ENCODE measurements at places on chromosomes 12 and 14.

- no peak for DNase-seq
- 0 out of 2 replicates have a peak, but pooled peaks cover 12% of the 10 kb centered on the region for H3K36me3 ChIP-seq
- H3K27me3 ChIP-seq = no peaks in the 10 kb centered on the region
Measured at GRCh38 chr14:71541973-71542690, 390.1 kb upstream of the RGS6 start.

GRCh38 chr12:11813438-11813813, 164.0 kb downstream of the ETV6 start:
- no peaks in the 10 kb centered on the region for H3K27me3 ChIP-seq
- H3K4me3 ChIP-seq = no peak overlapping the region
- no peaks in the 10 kb centered on the region for H3K36me3 ChIP-seq
- H3K27ac ChIP-seq = no peak overlapping the region
- DNase-seq = no peak

DNA sequence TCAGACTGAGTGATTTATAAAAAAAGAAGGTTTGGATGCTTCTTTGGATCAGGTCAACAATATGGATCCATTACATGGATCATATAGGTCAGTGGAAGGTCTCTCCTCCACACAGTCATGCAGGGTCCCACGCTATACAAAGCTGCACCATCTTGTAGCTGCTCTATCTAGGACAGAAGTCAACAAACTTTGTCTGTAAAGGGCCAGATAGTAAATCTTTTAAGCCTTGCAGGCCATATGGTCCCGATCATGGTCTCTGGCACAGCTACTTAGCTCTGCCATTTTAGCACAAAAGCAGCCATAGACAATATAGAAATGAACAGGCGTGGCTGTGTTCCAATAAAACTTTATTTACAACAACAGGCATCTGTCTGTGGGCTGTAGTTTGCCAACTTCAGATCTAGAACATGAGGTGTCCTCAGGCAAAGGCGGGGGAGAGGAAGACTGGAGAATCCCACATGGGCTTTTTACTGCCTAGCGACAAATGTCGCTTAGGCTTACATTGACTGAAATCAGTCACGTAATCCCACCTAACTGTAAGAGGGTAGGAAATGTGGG, 36.7 kb downstream of the TMEM233 start:
- no peaks in the 10 kb centered on the region for H3K36me3 ChIP-seq
- H3K27ac ChIP-seq = no peak overlapping the region

- no peaks in the 10 kb centered on the region for H3K27me3 ChIP-seq
- H3K4me1 ChIP-seq = no peaks in the 10 kb centered on the region
- H3K36me3 ChIP-seq = no peaks in the 10 kb centered on the region
- DNase-seq = no peak
Measured at GRCh38 chr14:29607169-29607568, 320.5 kb downstream of the PRKD1 start.

- H3K36me3 ChIP-seq = no peaks in the 10 kb centered on the region
- H3K4me3 ChIP-seq = peak overlapping the region; percentile 49
- H3K27me3 ChIP-seq = no peaks in the 10 kb centered on the region
- H3K4me1 ChIP-seq = peaks cover 31% of the 10 kb centered on the region
Measured at GRCh38 chr12:31371256-31371620, 45.3 kb upstream of the SINHCAF start.
